ENCODE measurements at places on chromosomes 4 and X.
A peak's percentile ranks its signal among the peaks of the same experiment; 100 is the strongest.

- no peak for DNase-seq
These were observed 49.4 kb upstream of the ENOX2 start for GRCh38 chrX:130952266-130953043.

DNA sequence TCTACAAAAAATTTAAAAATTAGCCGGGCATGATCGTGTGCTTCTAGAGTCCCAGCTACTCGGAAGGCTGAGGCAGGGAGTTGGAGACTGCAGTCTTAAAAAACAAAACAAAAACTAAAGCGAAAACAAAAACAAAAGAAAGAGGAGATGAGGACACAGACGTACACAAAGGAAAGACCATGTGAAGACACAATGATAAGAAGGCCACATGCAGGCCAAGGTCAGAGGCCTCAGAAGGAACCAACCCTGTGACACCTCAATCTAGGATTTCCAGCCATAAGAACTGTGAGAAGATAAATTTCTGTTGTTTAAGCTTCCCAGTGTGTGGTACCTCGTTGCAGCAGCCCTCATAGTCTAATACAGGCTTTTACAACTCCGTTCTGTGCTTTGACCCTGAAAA, 177.0 kb upstream of the ATP6AP2 start:
- no peak for DNase-seq

DNA sequence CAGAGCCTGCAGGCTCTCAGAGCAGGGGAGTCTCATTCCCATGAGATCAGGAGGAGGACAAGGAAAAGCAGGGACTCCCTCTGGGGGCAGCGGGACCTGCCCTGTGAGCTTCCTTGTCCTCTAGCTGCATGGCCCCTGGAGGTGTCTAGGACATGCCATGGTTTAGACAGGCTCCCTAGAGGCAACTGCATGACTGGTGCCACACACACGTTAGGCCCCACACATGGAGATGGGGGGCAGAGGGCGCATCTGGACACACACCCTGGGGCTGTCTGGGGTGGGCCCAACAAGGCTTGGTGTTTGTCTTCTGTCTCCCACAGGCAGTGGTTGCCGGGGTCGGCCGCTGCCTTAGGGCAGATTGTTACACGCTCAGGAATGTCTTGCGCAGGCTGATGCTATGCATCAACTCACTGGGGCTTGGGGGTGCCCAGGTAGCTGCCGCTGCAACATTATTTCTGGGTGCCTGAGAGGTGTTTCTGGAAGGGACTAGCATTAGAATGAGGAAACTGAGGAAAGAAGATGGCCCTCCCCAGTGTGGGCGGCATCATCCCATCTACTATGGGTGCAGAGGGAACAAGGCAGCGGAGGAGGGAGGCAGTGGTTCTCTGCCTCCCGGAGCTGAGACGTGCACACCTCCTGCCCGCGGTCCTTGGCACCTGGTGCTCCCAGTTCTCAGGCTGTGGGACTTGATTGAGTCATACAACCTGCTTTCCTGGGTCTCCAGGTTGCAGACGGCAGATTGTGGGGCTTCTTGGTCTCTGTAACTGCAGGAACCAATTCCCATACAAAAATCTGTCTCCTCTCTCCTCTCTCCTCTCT, 32.1 kb upstream of the GPR78 start:
- peak; percentile 61 for DNase-seq

- DNase-seq = no peak
These were observed 1.1 kb downstream of the KLHL15 start for GRCh38 chrX:24025741-24026403.

DNA sequence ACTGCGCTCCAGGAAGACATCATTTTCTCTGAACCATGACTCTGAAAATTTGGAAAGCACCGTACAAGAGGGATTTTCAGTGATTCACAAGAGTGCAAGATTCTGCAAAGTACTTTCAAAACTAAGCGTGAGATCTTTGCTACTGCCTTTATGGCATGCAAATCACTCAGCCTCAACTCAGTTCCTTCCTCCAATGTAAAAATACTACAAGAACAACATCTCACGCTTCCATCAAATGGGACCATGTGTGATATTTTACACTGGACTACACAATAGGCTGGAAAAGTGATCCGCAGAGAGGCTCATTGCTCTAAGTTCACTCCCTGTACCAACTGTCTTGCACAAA, 674 bp upstream of the IL15 start:
- no peak for DNase-seq

GRCh38 chr4:183905081-183905592, at the start of gene STOX2:
STOX2 (plus strand) TSS chr4:183905307; CDS start chr4:183906791, 1,484 bp downstream.
- DNase-seq = peak; percentile 53

- DNase-seq = peak; percentile 3
These were observed 836 bp downstream of the PRRG1 start for GRCh38 chrX:37350034-37350365.

DNA sequence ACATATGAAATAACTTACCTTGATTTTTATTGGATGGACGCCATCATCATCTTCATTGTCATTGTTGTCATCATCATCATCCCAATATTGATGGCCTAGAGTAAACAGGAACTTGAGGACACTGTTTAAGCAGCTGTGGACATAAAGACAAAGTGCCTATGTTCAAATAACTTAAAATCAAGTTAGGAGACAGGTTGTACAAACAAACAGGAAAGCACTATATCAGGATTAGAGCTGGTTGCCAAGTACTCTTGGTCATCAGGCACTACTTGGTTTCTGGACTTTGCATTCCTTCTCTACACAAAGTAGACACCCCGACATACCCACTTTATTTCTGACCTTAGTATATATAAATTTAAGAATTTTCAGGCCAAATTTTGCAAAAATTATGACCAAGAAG, 608.6 kb downstream of the KLHL13 start:
- no peak for DNase-seq

- DNase-seq = peak; percentile 23
These were observed 666.0 kb downstream of the GRID2 start for GRCh38 chr4:92969650-92970379.

GRCh38 chrX:40581336-40581920, 658 bp downstream of the ATP6AP2 start:
- DNase-seq = no peak

- DNase-seq = no peak
These were observed 8.0 kb downstream of the MAEA start for GRCh38 chr4:1297456-1298325.

Measured in HTR-8/SVneo (cell line).